ENCODE measurements at places on chromosomes 6 and 20.

DNA sequence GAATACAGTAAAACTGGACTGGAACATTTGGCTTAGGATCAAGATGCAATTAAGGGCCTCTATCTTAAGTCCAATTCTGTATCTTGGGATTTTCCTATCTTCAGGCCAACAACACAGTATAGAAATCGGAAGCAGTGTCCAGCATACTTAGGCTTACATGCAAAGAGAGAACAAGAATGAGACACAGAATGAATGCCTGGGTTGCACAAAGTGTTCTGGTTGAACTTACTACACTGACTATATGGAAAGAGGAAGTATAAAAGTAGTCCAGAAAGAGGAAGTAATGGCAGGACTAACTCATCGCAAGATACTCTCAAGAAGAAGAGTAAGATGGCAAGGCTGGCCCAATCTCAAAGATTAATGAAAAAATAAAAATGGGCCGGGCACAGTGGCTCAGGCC is 87.6 kb downstream of the BTBD9 start:
- DNase-seq: peak; percentile 81

GRCh38 chr6:47375426-47375825 is 65.7 kb upstream of the TNFRSF21 start:
- DNase-seq: no peak

DNA sequence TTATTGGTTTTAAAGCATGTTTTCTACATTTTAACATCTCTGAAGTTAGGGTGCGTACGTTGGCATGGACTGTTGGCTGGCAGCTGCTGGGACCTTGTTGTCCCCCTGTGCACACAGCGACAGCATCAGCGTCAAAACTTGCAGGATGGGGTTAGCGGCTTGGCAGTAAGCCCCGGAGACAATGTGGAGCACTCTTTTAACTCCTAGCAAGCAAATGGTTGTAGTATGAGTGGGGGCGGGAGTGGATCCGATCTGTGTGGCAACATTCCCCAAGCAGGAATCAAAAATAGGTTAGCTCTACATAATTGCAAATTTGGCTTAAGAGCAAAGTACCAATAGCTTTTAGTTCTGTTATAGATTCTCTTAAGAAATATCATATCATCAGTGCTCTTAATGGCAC is 70.1 kb downstream of the NRN1 start:
- no peak for DNase-seq

GRCh38 chr20:40659567-40659966 is 29.5 kb downstream of the MAFB start:
- no peak for DNase-seq

DNA sequence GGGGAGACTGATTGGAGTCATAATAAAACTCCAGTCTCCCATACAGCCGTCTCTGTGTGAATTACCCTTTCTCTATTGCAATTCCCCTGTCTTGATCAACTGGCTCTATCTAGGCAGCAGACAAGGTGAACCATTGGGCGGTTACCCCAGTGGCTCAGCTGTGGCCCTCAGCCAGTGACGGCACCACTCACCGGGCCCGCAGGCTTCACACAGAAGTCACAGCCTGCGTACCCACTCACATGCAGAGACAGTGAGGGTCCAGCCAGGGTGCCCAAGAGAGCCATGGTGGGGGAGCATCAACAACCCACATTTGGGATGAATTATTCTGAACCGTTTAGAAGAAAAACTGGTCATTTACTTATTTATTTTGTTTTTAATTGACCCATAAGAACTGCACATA is 78.5 kb downstream of the WDR27 start:
- DNase-seq: no peak

- DNase-seq: peak; percentile 4
Measured at GRCh38 chr20:52539891-52540290, 348.3 kb upstream of the ZFP64 start.

GRCh38 chr6:35216412-35216732 is 2.6 kb downstream of the SCUBE3 start:
- no peak for DNase-seq

GRCh38 chr6:11164717-11165646 is 53.5 kb upstream of the ERVFRD-1 start:
- no peak for DNase-seq

DNA sequence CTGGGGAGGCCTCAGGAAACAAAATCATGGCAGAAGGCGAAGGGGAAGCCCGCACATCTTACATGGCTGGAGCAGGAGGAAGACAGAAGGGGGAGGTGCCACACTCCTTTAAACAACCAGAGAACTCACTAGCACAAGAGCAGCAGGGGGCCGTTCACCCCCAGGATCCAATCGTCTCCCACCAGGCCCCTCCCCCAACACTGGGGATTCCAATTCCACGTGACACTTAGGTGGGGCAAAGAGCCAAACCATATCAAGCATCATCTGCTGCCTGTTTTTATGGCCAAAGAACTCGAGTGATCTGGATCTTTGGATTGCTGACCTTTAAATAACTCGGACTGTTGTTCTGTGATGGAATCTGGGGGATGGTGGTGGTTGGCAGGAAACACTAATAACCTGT is 28.0 kb downstream of the PNLDC1 start:
- no peak for DNase-seq

DNA sequence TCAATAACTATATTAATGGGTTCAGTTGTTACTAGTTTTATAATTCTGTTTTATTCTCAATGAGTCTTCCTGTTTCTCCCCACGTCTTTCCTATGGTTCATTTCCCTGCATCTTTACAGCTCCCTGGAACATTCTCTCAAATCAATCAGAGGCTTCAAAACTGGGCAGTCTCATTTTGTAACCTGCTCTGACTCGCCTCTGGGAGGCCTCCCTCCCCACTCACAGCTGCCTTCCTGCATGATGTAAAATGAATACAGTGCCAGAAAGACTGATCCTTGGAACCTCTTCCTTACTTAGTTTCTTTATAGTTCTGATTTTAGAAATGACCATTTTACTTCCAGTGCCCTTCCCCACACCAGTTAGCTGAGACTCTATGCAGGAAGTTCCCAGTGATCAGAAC is 103.9 kb downstream of the ESR1 start:
- no peak for DNase-seq

DNA sequence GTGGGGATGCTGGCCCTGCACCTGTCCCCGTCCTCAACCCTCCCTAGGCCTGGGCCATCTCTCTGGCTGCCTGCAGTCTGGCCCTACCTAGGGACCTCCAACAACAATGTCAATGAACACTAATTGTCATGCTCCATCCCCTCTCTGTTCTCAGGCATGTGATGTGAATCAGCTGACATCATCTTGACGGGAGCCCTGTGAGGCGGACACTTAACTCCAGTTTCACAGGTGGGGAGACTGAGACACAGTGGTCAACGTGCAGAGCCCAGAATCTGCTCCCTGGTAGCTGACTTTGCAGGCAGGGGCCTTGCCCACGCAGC is 762 bp upstream of the TCEA2 start:
- no peak for DNase-seq

- no peak for DNase-seq
Measured at GRCh38 chr20:47054945-47055344, 160.3 kb downstream of the EYA2 start.

DNA sequence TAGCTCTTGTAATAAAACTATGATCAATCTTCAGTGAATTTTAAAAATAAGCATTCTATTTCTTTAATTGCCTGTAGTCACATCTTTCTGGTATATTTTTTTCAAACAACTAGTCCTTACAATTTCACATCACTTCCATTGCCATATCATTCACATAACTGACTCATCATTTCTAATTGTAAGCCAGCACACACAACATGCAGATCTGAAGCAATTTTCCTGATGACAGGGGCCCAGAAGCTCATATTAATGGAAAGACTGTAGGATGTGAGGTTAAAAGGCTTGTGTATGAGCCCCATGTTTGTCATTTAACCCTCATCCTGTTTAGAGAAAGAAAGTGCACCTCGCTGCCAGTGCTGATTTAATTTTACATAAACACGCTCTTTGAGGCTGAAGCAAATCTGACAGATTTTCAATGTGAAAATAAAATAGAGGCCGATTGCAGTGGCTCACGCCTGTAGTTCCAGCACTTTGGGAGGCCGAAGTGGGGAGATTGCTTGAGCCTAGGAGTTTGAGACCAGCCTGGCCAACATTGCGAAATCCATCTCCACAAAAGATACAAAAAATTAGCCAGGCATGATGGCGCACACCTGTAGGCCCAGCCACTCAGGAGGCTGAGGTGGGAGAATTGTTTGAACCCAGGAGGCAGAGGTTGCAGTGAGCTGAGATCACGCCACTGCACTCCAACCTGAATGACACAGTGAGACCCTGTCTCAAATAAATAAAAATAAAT is 40.1 kb upstream of the LTV1 start:
- DNase-seq: no peak

DNA sequence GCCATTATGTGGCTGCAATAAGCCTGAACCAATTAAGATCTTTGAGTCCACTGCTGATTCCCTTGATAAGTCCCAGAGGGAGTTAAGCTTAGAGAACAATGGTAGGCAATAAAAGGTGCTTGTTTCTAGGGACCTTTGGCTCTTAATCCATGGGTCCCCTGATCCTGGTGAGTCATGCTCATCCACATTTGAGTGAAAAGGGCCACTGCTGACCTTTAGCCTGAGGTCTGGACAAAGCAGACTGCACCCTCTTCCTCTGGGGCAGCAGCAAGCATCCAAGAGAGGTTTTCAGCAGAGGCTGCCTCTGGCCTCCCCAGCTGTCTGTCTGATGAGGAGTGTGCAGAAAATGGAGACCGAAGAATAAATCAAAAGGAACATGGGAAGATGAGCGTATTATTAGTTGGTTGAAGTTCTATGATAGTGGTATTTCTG is 16.1 kb upstream of the SCGN start:
- DNase-seq: no peak

DNA sequence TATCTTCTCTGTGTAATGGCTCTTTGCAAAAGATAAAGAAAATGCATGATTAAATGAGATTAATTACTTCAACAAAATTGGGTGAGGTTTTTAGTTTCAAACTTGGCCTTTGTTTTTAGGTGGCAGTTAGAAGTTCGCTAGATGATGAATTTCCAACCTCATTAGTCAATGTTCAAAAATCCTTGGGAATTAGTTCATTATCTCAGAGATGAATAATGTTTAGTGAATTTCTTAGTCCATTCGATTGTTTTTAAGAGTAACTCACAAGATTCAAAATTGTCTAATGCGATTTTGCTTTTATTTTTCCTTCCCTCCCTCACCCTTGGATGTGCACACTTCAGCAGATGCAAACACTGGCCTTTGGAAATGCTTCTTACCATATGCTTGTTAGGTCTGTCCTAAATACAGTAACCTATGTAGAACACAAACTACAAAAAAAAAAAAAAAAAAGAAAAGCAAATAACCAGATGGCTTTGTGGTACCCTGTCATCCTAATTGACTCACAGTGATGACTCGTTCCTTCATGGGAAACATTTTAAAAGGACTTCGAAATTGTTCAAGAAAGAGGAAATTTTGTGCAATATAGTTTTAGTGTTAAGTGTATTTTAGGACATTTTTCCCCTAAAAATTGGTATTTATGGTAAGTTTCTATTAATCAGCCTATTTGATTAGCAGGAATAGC is 66.7 kb downstream of the FAM229B start:
- no peak for DNase-seq

DNA sequence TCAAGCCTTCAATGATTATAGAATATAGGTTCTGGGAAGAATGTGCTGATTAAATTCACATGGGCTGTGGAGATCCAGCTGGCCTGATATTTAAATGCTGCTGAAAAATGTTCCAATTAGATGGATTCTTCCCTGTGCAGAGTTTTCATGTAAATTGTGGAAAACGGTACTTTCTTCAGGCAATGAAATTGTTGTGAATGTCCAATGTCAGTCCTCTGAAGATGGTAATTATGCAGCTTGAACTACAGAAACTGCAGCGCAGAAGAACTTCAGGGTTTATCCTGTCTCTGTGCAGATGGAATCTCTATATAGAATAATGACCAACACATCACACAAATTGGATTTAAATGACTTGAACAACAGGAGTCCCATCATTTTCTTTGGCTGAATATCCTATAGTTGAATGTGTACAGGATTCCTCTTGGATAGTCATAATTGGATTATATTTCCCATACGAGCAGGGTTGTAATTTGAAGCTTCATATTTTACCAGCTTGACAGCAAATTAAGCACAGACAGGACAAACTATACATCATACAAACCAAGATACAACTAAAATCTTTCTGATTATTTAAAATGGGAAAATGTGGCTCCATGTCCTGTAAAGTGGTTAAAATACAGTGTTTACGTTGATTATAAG is 82.3 kb downstream of the CAP2 start:
- DNase-seq: no peak

- DNase-seq: peak; percentile 68
Measured at GRCh38 chr6:52497652-52498408, 77.7 kb downstream of the EFHC1 start.

- no peak for DNase-seq
Measured at GRCh38 chr20:62493253-62493885, 17.6 kb upstream of the GATA5 start.

DNA sequence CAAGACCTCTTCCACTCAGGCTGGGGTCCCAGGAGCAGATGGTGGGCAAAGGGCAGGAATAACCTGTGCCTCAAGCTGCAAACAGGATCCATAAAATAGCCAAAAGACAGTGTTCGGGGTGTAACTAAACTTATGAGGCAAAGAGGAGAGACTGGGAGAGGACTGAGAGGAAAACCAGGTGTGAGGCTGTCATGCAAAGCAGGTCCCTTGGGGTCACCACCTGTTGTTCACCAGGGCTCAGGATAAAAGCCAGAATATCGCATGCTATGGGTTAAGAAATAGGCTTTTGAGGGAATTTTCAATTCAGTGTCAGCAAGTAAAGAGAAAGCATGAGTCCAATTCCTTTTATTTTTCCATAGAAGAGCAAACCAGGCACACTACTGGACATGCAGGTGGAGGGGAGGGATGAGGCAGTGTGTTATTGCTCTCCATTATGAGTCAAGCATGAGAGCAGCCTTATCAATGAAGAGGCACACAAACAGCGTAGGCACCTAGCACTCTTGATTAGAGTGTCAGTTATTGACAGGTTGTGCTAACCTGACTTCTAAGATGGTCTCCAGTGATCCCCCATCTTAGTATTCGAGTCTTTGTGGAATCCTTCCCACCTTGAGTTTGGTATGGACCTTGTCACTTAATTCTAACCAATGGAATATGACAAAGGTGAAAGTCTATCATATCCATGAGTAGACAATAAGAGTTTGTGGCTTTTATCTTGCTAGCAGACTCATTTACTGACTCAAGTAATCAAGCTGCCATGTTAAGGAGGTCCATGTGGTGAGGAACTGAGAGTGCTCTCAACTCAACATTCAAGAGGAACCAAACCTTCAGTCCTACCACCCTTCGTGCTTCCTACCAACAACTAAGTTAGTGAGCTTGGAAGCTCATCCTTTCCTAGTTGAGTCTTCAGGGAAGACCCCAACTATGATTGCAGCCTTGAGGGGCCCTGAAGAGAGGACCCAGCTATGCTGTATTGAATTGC is 18.8 kb downstream of the HLA-E start:
- DNase-seq: no peak

GRCh38 chr6:32803416-32803815 is 13.4 kb downstream of the HLA-DOB start:
- no peak for DNase-seq

DNA sequence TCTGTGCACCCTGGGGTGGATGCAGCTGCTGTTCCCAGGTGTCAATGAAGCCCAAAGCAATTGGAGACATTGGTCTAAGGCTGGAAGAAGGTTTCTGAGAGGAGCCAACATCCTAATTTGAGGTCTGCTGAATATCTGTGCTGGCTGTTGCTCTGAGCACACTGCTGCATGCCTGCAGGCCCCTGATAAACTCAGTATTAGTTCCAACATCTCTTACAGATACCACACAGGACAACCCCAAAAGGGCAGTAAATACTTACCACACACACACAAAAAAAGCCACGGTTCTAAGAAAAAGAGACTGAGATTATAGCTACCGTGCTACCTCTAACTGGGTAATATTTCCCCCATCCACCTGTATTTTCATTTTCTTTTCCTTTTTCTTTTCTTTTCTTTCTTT is 164.3 kb upstream of the SOX4 start:
- no peak for DNase-seq
